Activated gamma-delta T cell treated with anti-CD3 and anti-CD28 coated beads, Interleukin-2, amount 50 U/mL, for 16 hours (primary cell): ENCODE measurements at places on chromosomes 12 and 14.

DNA sequence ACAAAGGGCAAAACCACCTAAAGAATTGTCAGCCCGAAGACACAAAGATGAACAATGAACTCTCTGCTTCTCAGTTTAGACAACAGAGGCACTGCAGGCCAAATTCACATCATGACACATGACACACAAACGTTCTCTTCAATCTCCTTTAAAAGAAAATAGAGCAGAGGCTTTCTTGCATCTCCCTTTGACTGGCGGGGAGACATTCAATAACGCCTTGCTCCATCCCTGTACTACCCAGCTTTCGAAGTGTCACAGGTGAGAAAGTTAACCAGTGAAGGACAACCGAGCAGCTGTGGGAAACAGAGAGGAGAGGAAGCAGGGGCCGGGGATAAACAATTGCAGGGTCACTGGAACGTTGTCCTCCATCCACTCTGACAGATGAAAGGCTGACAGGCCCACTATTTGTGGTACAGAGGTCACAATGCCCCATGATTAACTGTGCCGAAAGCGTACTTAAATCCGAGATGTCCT lies 130.8 kb downstream of the PHLDA1 start:
- no peak for DNase-seq

GRCh38 chr12:84150201-84150600 lies 762.4 kb downstream of the SLC6A15 start:
- no peak for DNase-seq

DNA sequence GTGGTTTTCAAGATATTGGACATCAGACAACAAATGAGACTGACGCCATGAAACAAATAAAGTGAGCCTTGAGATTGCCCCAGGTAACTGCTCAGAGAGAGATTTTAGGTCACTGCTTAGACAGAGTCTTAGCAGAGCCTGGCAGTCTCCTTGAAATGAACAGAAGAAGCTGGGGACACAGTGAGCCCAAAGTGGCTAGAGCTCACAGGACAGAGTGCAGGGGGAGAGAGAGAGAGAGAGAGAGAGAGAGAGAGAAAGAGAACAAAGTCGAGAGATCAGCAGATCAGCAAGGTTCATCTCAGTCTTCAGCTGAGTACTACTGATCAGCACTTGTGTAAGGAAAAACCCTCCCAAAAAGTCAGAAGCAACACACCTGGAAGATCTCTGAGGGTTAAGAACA lies 147.4 kb downstream of the RMST start:
- no peak for DNase-seq

- no peak for DNase-seq
Observed at GRCh38 chr12:9711664-9712063, 21.2 kb downstream of the CLECL1 start.

DNA sequence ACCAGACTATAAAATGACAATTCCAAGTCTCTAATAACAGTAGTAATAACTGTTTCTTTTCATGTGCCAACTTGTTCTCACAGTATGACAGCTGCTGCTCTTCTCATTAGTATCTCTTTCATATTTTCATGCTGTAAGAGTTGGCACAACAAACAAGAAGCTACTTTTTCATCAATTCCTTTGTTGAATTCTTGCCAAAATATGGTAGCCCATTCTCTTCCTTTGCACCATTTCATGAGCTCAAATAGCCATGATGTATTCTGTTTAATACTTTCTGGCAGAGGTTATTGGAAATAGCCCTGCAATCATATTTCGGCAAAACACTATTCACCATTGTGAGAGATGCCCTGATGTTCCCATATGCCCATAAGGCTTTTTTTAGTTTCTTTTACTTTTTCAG lies 1100.7 kb downstream of the TRHDE start:
- DNase-seq: no peak

DNA sequence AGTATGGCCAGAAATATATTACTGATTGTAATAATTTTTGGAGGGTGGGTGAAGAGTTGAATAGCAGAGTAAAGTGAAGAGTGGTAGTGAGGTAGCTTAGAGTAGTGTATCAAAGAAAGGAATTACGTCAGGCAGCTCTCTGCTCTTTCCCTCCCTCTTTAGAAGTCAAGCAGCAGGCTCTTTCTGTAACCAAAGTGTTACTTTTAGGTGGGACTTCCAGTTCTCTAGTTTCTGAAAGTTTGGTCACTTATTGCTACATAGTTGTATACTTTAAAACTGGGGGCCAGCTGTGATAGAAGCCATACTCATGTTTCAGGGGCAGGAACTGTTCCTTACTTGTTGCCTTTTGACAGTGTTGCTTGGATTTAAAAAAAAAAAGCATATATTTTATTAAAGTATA lies 30.6 kb downstream of the ATF7IP start:
- no peak for DNase-seq

- DNase-seq: no peak
Observed at GRCh38 chr12:57247041-57247440, 3.9 kb downstream of the STAC3 start.

DNA sequence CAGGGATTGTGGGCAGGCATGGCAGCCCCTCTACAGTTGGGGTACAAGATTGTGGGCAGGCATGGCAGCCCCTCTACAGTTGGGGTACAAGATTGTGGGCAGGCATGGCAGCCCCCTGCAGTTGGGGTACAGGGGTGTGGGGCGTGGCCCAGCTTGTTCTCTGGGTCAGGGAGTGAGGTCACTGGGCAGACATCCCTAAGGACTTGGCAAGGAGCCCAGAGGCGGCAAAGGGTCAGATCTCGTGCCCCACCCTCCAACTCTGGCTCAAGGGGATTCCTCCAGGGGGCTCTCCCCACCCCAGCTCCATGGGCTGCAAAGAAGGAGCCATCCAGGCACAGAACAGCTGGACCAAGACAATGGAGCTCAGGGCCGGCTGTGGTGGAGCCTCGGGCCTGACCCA lies 25.8 kb upstream of the NUDT14 start:
- DNase-seq: no peak

DNA sequence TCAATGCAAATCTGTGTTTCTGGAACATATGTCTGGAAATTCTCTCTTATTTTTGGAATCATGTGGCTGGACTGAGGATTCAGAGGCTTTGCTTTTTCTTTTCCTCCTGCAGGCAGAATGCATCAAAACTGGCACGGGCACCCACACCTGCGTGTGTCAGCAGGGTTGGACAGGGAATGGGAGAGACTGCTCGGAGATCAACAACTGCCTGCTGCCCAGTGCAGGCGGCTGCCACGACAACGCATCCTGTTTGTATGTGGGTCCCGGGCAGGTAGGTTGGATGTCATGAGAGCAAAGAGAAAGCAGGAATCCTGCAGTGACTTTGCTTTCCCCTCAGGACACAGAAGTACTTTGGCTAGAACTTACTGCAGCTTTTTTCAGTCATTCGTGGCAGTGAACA lies 90.3 kb downstream of the STAB2 start:
- DNase-seq: no peak
